ENCODE measurements at places on chromosomes 16 and 17.

DNA sequence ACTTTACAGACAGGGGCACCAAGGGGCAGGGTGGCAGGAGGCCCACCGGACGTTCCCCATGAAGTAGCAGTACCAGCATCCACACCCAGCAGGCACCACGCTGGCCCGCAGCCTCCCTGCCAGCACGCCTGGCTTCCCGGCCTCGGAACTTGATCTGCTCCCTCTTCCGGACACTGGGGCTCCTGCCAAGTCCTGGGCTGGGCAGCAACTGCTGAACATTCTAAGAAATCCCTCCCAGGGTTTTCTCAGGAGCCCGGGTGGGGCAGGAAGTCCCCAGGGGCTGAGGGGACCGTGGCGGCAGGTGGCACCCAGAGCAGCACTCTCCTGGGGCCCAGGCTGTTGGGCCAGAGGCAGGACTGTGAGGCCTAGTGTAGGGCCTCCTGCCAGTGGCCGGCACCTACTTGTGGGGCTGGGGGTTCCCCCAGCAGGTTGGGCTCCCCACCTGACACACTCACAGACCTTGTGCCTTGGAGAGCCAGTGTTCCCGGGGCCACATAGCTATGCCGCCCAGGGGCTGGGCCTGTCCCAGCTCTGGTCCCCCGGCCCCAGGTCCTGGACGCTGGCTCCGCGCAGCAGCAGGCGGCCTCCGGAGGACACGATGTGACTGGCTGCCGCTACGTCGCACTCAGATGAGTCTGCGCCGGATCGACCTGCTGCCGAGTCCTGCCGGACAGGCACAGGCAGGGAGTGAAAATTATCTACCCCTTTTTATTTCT, 86.2 kb upstream of the CBX4 start:
- no peak for DNase-seq

DNA sequence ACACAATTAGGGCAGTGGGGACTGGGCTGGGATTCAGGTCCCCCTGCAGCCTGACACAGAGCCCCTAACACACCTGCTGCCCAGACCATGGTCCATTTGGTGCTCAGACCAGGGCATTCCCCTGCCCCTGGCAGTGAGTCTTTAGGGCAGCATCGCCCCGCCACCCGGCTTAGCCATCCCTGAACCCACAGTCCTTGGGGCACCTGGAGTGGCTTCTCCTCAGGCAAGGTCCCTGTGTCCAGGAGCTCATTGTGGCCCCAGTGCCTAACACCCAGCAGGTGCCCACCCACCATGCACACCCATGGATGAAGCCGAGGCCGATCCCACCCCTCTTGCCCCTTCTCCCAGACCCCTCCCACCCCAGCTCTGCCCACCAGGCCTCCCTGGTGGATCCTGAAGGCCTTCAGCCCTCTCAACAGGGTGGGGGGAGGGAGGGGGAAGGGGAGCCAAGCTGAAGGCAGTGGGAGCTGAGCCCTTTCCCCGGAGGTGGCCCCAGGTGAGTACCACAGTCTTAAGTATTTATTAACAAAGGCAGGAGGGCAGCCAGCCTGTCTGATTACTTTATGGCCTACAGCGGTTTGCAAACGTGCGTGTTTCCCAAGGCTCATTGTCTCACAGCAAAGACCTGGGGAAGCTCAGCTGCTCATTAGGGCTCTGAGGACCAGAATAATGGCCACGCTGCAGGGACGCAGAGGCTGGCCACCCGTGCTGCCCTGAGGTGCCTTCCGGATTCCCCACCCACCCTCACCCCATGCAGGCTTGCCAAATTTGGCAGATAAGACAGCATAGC, 38.5 kb downstream of the RBFOX3 start:
- DNase-seq, result no peak

DNA sequence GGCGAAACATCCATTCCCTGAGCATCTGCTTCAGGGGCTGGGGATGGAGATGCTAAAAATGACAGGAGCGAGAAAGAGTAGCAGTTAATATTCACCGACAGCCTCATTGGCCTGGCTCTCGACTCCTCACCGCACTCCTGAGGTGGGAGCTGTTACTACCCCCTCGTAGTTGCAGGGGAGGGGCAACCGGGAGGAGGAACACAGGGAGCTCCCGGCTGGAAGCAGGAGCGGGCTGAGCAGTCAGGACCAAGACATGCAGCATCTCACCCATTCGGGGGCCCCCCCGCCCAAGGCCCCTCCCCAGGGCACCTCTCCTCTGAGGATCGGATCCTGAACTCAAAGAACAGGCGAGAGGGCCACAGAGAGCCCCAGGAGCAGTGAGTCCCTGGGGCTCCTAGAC, 4.5 kb upstream of the ACSF3 start:
- DNase-seq, result no peak

DNA sequence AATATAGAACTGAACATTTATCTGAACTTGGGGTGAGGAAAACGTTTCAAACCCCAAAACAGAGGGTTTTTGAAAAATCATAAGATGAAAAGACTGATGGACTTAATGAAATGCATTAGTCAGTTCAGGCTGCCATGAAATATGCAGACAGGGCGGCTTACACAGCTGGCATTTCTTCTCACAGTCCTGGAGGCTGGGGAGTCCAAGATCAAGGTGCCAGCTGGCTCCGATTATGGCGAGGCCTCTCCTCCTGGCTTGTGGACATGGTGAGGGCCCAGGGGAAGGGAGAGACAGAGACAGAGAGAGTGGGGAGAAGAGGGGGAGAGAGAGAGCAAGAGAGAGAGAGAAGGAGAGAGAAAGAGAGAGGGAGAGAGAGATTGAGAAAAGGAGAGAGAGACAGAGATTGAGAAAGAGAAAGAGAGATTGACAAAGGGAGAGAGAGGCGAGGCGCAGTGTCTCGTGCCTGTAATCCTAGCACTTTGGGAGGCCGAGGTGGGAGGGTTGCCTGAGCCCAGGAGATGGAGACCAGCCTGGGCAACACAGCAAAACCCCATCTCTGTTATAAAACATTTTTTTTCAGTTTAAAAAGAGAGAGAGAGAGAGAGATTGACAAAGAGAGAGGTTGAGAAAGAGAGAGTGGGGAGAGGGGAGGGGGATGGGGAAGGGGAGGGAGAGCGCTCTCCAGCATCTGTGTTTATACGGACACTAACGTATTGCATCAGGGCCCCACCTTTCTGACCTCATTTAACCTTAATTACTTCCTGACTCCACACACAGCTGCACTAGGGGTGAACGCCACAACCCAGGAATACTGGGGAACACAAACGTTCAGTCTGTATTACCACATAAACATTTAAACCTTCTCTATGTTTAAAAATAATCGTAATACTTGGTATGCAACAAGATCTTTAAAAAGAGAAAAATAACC, 24.6 kb upstream of the RPH3AL start:
- DNase-seq, result no peak

- DNase-seq, result no peak
Measured at GRCh38 chr17:66829883-66830282, 5.0 kb upstream of the CACNG5 start.

All from CD14-positive monocyte (primary cell).